IPS DF 6.9 (cell line): ENCODE measurements at places on chromosomes 11 and 22.

- no peaks in the 10 kb centered on the region for H3K27me3 ChIP-seq
- H3K27ac ChIP-seq: no peak overlapping the region
- no peak overlapping the region for H3K4me3 ChIP-seq
- no peak for DNase-seq
- H3K4me1 ChIP-seq: no peaks in the 10 kb centered on the region; the same call in 1 of the 2 replicates
These were observed 31.2 kb upstream of the SMIM35 start for GRCh38 chr11:118117790-118118601.

- H3K36me3 ChIP-seq: peaks cover 36% of the 10 kb centered on the region
- no peak overlapping the region for H3K4me3 ChIP-seq
- no peak overlapping the region for H3K27ac ChIP-seq
- no peak for DNase-seq
- 0 out of 2 replicates have a peak, but pooled peaks cover 3% of the 10 kb centered on the region for H3K4me1 ChIP-seq
These were observed 2.1 kb upstream of the ATF4 start for GRCh38 chr22:39518144-39518786.

DNA sequence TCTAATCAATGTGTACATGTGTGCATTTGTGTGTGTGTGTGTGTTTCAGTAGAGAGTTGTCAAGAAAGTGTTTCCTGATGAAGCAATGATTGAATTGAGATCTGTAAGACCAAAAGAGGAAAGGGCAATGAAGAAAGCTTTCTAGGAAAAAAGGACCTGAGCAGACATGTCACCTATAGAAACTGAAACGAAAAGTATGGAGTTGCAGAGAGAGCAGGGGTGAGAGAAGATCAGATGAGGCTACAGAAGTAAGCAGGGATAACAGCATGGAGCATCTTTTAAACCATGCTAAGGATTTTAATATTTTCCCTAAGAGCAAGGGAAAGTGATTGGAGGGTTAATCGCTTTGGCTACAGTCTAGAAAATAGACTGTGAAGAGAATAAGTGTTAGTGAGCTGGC is 1459.4 kb upstream of the TENM4 start:
- no peaks in the 10 kb centered on the region for H3K4me1 ChIP-seq
- DNase-seq: no peak
- H3K36me3 ChIP-seq: no peaks in the 10 kb centered on the region
- H3K27ac ChIP-seq: no peak overlapping the region
- no peaks in the 10 kb centered on the region for H3K27me3 ChIP-seq
- H3K4me3 ChIP-seq: no peak overlapping the region

- 0 out of 2 replicates have a peak, but pooled peaks cover 1% of the 10 kb centered on the region for H3K27me3 ChIP-seq
- H3K4me3 ChIP-seq: no peak within 1 kb of the TSS
- no peak for DNase-seq
- no peaks in the 10 kb centered on the region for H3K36me3 ChIP-seq
- H3K4me1 ChIP-seq: no peaks in the 10 kb centered on the region
- H3K27ac ChIP-seq: no peak within 1 kb of the TSS
These were observed at the start of gene SLC22A9 for GRCh38 chr11:63369165-63369970. TSS of gene SLC22A9 (plus strand) at chr11:63369785. CDS start at chr11:63370057, 272 bp downstream.

DNA sequence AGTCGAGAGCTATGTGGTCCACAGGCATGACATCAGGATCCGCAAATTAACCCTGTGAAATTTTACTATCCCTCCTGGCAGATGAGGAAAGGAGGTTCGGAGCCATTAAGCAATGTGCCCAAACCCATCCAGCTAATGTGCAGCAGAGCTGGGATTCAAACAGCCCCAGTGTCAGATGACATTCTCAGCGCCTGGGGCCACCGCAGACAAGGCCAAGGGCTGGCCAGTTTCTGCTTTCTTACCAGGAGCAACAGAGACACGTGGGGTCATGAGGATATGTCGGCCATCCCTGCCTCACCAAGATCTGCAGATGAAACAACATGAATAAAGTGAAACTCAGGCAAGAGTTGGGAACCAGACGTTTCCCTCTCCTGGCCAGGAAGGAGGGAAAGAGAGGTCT is 110.2 kb downstream of the TENM4 start:
- H3K4me1 ChIP-seq: peaks cover 11% of the 10 kb centered on the region
- H3K27ac ChIP-seq: no peak overlapping the region
- no peaks in the 10 kb centered on the region for H3K27me3 ChIP-seq
- no peak for DNase-seq
- no peaks in the 10 kb centered on the region for H3K36me3 ChIP-seq
- H3K4me3 ChIP-seq: no peak overlapping the region

DNA sequence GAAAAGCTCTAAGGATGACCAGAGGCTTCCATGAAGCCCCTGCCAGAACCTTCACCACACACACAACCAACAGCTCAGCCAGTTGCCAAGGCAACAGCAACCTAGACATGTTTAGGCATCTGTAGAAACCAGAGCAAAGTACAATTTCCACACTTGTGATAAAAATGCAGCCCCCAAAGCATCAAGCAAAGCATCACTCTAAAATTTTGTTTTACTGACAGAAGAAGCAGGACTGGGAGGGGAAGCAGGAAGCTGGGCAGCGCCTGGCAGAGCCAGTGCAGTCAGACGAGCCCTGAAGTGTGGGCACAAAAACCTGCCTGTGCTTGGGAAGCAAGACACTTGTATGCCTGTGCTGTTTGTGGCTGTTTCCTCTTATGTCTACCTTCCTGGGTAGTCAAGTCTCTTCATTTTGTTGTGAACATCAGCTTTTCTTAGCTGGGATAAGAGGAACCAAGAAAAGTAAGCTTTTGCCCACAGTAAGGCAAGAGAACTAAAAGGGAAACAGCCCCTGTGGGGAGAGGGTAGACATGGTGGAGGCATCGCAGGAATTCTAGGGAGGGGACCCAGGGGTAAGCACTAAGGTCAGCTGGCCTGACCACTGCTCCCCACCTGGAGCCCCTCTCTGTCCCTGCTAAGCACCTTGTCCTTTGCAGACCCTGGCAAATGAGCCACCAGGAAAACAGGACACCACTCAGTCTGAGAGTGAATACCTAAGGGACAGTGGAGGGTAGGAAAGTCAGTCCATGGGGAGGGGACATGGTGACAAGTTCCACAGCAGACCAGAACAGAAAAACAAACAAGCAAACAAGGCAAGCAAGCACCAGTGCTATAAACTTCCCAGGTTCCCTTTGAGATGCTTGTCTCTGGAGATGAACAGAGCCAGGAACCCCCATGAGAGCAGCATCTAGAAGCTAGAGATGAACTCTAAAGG is 13.4 kb downstream of the PACSIN2 start:
- H3K36me3 ChIP-seq: no peaks in the 10 kb centered on the region
- H3K4me3 ChIP-seq: no peak overlapping the region
- H3K27ac ChIP-seq: no peak overlapping the region
- DNase-seq: no peak

DNA sequence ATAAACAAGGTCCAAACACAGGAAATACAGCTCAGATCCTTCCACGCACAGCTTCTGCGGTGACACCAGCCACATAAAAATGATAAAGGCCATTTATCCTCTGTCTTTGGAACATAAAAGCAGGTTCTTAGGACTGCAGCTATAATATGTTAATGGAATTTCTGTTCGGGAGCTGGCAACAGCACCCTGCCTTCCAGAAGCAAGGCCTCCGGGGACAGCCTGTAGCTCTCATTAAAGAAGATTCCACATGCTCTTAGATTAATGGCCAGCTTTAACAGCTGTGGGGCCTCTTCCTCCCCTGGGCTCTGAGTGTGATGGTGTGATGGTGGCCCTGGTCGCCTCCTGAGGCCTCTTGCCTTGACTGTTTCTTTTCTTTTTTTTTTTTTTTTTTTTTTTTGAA is 137.3 kb downstream of the CACNA1I start:
- no peaks in the 10 kb centered on the region for H3K27me3 ChIP-seq
- H3K27ac ChIP-seq: no peak overlapping the region
- peaks cover 2% of the 10 kb centered on the region; the same call in 1 of the 2 replicates for H3K4me1 ChIP-seq
- H3K36me3 ChIP-seq: no peaks in the 10 kb centered on the region
- DNase-seq: no peak
- no peak overlapping the region for H3K4me3 ChIP-seq
